SW 1271 (cell line): ENCODE measurements at places on chromosomes 1 and 21.

GRCh38 chr1:49356594-49356993 is 579.9 kb upstream of the BEND5 start:
- no peak for DNase-seq

GRCh38 chr1:234696148-234696576 is 86.2 kb upstream of the IRF2BP2 start:
- no peak for DNase-seq

- DNase-seq = no peak
These were observed 6.8 kb upstream of the IL24 start for GRCh38 chr1:206890125-206891060.

DNA sequence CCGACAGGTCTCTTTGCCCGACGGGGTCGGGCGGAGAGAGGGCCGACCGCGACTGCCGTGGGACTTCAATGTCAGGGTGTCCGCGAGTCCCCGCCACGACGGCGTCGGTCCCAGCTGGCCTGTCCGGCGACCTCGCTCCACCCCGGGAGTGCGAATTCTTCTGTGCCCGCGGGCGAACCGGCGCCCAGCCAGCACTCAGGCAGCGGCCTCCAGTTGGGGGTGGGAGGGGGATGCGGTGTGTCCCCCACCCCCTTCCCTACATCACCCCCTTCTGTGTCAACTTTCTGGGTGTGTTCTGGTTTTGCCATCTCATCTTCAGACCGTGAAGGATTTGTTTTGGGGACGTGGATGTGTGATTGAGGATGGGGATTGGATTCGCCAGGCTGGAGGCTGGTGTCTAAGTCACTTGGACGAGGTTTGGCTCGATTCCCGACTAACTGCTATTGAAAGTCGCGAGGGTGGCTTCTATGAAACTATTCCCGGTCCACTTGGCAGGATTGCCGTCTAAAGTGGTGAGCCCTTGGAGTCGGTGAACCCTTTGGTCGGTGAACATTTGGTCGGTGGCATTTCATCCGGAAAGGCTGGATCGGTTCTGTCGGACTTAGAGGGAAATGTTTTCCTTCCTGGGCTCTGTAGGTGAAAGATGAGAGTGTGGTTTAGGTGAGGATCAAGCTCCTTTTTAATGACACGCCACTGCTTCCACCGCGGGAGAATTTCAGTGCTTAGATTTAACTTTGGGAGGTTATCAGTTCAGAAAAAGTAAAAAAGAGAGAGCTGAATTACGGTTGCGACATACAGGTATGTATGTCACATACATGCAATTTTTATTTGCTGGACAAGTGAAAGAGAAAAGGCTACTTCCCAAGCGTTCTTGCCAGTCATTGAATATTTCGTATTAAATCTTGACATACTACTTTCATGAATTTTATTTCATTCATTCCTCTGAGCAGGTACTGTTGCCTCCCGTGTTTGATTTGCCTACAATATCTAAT is 771 bp downstream of the ABCD3 start:
- no peak for DNase-seq

- DNase-seq = no peak
These were observed 39.8 kb downstream of the WDTC1 start for GRCh38 chr1:27274204-27274603.
